NCI-H446 (cell line): ENCODE measurements at places on chromosomes 5 and 9.

GRCh38 chr9:107178293-107178692, 104.8 kb upstream of the RAD23B start:
- DNase-seq, result no peak

GRCh38 chr5:78534148-78534904, 114.2 kb downstream of the LHFPL2 start:
- DNase-seq, result no peak

GRCh38 chr5:87034557-87034956, 233.1 kb upstream of the RASA1 start:
- DNase-seq, result no peak

GRCh38 chr9:83267741-83268140, 204.8 kb upstream of the RASEF start:
- no peak for DNase-seq

GRCh38 chr5:112641515-112642110, 96.1 kb upstream of the APC start:
- DNase-seq, result no peak

DNA sequence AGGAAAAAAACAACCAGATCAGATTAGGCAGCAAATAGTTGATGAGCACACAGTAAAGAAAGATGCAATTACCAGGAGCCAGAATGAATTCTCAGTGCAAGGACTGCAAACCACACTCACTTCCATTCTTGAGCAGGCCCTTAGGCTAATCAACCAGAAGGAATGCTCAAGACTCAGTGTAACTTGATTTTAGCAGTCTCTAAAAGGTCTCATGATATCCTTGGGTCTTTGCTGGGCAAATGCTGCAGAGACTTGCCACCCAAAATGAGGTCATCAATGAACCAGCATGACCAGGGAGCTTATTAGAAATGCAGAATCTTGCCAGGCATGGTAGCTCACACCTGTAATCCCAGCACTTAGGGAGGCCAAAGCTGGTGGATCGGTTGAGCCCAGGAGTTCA, 20.1 kb upstream of the TMEM245 start:
- no peak for DNase-seq

DNA sequence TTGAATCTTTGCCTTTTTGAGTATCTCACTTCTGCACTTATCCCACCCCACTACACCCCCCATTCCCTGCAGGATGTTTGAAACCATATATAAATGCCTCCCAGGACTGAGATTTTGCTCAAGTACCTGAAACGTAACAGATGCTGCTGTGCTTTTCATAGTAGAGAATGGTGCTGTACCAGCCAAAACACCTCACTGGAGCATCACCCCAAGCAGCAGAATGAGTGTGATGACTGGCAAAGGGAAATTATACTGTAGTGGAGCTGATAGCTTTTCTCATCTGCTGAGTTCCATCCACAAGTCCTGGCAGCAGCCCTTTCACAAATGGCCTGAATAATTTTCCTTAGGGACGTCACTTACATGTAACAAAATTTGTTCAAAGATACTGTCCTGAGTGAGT, 246.1 kb downstream of the KDM4C start:
- DNase-seq, result no peak

GRCh38 chr9:131370638-131371037, 23.2 kb upstream of the PRRC2B start:
- DNase-seq, result no peak

GRCh38 chr5:17218353-17219005, 1.0 kb downstream of the BASP1 start:
- peak; percentile 68 for DNase-seq

GRCh38 chr5:93336330-93337110, 244.5 kb downstream of the NR2F1-AS1 start:
- no peak for DNase-seq
